ENCODE measurements at places on chromosomes 12 and 14.

DNA sequence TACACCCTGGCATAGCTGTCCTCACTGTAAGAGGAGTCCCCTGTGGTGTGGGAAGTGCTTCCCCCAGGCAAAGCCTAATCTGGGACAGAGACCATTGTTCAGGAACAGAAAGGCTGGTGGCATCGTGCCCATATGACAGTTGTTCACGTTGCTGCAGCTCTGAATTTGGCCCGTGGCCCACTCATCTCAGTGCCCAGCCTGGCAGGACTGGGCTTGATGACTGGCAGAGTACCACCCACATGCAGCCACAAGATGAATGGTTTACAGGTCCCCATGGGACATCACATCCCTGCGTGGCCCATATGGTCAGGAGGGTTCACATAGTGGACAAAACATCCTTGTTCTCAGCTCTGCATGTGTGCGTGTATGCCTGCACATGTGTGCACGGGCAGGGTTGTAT lies 17.5 kb downstream of the IQSEC3 start:
- DNase-seq, result no peak

DNA sequence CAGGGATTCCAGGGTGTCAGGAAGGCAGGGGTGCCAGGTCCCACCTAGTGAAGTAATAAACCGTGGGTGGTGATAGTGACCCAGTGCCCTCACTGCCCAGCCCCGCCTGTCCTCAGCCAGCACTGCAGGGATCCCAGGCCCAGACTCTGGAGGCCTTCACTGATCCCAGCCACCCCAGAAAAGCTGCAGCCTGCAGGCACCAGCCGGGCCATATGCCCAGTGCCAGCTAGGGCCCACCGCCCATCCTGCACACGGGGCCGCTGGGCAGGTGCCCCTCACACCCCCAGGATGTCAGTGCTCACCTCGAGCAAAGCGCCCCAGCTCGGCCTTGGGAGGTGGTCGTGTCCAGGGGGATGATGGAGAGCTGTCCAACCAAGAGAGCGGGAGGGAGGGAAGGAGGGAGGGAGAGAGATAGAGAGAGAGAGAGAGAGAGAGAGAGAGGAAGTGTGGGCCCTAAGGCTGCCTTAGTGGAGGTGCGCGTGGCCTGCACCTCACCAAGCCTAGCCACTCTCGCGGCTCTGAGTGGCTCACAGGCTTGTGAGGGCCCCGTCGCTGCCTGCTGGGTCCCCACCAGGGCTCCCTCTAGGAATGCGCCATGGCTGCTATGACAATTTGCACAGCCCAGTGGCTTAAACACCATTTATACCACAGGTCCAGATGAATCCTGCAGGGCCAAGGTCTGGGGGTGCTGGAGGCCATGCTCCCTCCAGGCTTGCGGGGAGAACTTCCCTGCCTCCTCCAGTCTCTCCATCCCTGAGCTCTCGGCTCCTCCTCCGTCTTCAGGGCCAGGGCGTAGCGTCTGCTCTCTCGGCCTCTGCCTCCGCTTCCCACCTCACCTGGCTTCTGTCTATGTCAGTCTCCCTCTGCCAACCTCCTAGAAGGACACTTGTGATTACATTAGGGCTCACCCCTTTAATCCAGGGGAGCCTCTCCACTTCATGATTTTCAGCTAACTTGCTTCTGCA lies 401.0 kb downstream of the TMEM121 start:
- DNase-seq, result no peak

- no peak for DNase-seq
These were observed 406.3 kb upstream of the FAR2 start for GRCh38 chr12:28742791-28743190.

- no peak for DNase-seq
These were observed 4.9 kb downstream of the HNRNPA1 start for GRCh38 chr12:54285150-54286041.

- no peak for DNase-seq
These were observed 63.8 kb downstream of the MOK start for GRCh38 chr14:102241147-102241546.

- no peak for DNase-seq
These were observed 19.6 kb downstream of the SLC25A29 start for GRCh38 chr14:100286484-100287191.

DNA sequence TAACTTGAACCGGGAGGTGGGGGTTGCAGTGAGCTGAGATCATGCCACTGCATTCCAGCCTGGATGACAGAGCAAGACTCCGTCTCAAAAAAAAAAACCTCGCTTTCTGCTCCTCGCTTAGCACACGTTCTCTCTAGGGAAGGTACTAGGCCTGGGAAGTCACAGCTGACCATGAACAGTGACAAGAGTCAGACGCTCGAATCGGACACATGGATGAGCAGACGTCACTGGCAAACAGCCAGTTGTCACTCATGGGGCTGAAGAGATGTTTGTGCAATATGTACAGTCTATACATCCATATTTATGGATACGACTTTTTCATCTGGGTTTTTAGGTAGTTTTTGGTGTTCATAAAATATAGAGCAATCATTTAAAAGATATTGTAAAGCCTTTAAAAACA lies 19.4 kb downstream of the TCHP start:
- no peak for DNase-seq

- DNase-seq, result no peak
These were observed 27.8 kb downstream of the GPHB5 start for GRCh38 chr14:63290741-63291430.

- no peak for DNase-seq
These were observed 74.2 kb downstream of the PPM1H start for GRCh38 chr12:62860501-62861411.

DNA sequence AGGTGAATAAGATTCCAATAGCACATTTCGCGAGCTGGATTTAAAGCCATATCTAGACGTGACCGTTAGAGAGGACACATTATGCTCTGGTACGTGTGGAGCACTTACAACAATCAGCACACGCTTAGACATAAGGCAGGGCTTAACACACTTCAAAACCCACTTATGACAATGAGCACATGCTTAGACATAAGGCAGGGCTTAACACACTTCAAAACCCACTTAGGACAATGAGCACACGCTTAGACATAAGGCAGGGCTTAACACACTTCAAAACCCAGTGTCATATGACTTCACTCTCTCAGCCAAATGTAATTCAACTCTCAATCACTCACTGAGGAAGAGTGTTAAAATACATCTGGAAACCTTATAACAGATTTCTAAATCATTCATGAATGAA lies 11.2 kb upstream of the PLD4 start:
- DNase-seq, result no peak

DNA sequence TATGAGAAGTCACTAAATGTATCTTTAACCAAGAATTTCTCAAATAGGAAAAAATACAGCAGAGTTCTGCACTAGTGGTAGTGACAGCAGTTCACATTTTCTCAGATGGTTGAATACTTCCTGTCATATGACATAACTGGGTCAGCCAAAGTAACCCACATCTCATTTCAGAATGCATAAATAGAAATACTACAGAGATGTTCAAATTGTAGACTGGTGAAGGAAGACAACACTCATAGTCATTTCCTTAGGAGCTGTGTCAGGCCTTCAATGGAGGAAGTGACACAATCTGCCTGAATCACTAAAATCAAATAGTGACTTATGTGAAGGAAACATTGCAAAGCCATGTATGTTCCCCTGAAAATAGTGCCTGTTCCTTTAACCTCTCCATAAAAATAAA lies 32.4 kb downstream of the FERMT2 start:
- no peak for DNase-seq

DNA sequence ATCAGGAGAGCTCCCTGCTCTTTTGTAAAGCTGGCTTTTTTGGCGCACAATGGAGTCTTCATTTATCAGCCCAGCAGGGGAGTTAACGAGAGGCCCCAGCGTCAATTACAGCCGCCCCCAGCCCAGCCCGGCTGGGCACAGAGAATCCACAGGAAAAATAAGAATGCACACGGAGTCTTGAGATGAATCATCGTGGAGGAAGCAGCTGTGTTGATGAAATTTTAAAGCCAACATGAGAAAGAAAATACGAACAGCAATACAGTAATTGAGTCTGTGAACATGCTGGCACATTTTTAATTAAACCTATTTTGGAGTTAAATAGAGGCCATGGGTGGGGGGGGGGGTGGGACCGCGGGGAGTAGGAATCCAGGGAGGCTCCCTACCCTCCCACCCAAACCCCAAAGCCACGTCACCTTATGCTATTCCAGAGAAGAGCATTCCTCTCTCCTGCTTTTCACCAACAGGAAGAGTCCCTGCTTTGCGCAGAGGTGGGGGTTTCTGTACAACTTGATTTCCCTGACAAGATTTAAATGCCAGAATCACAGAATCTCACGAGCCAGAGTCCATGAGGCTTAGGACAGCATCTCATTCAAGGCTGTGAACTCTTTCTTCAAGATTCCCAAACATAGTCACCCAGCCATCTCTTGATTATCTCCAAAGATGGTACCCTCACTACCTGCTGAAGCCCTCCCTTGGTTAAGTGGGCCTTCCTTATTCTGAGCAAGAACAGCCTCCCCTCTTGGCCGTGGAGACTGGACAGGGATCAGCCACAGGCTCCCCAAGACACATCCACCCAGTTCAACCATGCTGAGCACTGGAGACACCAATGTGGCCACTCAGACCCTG lies 50.3 kb downstream of the CCNK start:
- DNase-seq, result no peak

GRCh38 chr14:27958757-27959156 lies 807.8 kb upstream of the FOXG1 start:
- no peak for DNase-seq

DNA sequence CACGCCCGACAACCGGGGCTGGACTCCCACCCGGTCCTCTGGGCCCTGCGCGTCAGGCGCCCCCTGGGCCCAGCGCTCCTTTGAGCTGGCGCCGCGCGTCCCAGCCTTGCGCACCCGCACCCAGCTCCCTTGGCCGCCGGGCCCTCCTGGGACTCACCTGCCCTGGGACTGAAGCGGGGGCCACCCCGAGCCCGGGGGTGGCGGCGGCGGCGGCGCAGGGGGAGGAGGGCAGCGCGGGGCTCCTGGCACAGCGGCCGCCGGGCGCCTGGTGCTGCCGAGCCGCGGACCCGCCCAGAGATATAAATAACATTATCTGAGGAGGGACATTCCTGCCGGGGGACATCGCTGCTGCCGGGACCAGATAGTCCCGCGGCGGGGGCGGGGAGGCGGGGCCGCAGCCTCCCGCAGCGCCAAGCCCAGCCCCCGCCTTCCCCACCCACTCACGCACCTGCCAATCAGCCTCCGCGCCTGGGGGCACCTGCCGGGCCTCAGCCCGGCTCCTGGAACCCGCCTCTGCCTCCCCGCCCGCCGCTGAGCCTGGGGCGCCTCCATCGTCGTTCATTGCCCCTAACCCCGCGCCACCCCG lies at the start of gene SPTB:
Gene SPTB (minus strand): TSS at position 273 of the 586 bp plus-strand sequence. CDS start 56,813 bp downstream, outside the sequence.
- peak; percentile 72 for DNase-seq

- no peak for DNase-seq
These were observed 37.3 kb downstream of the PPTC7 start for GRCh38 chr12:110545812-110546211.

DNA sequence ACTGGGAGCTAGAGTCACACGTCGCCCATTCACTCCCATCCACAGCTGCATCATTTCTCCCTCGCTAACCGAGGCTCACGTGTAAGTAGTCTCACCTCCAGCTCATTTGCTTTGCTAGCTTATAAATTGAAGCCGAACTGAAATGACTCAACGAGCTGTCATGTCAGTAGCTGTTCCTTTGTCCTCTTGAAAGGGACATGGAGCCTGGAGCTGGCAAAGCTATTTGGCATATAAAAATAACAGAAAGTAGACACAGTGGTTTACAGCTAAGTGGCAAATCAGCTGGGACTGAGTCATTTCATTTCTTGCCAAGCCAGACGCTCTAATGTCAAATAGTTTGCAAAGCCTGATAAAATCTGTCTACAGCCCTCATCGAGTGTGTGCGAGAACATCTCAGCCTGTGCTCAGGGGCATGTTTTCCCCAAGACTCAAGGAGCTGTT lies 114.4 kb upstream of the TMEM233 start:
- no peak for DNase-seq

GRCh38 chr12:111444925-111445725 lies 39.4 kb downstream of the SH2B3 start:
- DNase-seq, result peak; percentile 87

GRCh38 chr14:88669346-88669745 lies 106.5 kb downstream of the ZC3H14 start:
- DNase-seq, result no peak

- no peak for DNase-seq
These were observed 78.9 kb upstream of the DICER1 start for GRCh38 chr14:95236221-95236620.

- DNase-seq, result no peak
These were observed 1029.8 kb upstream of the TMEM132C start for GRCh38 chr12:127237151-127237550.

DNA sequence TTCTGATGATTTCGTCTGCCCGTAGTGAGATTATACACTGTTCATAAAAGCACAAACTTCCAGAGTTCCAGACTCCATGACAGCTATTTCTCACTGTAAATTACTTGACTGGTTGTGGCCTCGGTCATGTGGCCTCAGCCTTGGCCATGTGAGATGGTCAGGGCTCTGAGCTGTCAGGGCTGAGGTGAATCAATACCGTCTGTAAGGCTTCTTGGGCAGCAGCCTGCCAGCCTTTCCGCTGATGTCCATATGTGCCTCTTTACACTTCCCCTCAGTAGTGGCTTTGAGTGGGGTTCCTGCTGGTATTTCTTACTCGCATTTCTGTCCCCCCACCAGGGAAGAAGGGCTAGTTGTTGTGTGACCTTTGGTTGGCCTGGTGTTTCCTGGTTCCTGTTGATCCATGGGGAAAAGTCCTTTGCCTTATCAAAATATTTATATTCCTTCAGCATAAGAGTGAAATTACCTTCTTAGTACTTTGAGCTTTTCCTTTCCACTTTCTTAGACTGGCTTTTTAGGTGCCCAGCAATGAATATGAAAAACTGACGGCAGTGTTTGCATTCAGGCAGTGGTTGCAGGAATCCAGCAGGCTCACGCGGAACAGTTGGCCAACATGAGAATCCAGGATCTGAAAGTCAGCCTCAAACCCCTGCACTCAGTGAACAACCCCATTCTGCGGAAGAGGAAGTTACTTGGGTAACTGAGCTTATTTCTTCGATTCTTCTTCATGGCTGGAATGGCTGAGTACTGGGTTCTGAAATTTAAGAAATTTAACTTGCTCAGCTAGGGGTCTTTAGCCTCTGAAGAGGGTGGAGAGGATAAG lies 46.1 kb downstream of the MAPKAPK5 start:
- DNase-seq, result no peak

DNA sequence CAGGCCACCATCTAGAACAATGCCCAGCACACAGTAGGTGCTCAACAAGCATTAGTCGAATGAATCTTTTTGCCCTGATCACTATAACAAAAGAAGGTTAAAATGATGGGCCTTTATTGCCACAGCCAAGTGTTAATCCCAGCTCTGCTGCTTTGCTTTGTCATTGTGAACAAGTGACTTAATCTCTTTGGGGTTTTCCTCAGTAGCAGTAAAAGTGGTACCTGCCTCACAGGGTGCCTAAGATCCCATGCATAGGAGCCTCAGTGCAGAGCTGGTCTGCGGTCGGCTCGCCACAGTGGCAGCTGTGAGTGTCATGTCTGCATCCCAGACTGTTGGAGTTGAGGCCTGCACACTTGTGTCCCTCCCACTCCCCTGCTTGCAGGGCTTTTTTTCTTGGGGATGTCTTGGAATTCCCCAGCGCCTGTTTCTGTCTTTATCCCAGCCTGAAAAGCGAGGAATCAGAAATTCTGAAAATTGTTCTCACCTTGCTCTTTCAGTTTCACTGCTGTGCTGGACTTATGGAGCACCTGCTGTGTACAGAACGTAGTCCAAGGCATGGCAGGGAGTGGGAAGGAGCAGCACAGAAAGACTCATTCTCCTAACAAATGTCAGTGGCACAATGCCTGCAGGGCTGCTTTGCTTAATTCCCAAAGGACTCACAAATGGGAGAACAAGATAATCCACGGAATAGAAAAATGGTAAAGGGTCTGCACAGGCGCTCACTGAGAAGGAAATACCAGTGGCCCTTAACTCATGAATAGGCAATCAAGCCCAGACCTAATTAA lies 90.8 kb downstream of the EML1 start:
- DNase-seq, result no peak

All from stimulated activated naive CD8-positive, alpha-beta T cell treated with anti-CD3 and anti-CD28 coated beads, Interleukin-15, Interleukin-2, amounts not matched to agents 100 U/mL and 50 U/mL, for 24 hours (primary cell).